ENCODE measurements at places on chromosomes 3 and 15.

DNA sequence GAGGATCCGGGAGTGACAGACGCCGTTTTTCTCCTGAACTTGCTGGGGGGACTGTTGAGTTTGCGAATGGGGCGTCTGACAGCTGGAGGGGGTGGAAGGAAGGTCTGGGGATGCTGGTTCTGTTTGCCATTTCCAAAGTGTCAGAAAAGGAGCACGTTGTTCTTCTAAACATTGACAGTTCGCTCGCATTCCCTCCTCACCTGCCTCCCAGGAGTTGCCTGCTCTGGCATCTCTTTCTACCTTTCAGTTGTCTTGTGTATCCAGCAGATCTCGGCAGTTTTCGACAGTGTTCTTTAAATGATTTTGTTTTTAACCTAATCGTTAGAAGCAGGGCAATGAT lies 829 bp downstream of the SELENOT start:
- DNase-seq, result no peak

- no peak for DNase-seq
These were observed 361.2 kb downstream of the DIPK2A start for GRCh38 chr3:144332868-144333267.

DNA sequence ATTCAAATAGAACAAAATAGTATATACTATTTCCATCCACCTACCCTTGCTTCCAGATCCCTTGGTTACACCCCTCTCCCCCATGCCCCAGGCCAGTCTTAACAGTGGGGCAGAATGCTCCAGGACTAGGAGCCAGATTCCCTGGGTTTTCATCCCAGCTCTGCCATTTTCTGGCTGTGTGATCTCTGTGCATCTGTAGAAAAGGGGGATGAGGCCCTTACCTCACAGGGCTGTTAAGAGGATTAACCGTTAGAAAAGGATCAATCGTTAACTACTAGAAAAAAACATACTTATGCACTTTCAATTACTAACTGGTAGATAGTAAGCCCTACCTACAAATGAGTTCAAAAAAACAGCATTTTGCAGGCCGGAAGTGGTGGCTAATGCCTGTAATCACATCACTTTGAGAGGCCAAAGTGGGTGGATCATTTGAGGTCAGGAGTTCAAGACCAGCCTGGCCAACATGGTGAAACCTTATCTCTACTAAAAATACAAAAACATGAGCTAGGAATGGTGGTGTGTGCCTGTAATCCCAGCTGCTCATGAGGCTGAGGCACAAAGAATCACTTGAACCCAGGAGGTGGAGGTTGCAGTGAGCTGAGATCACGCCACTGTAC lies 11.7 kb downstream of the EBLN2 start:
- DNase-seq, result no peak

- peak; percentile 66 for DNase-seq
These were observed 15.9 kb downstream of the ATG7 start for GRCh38 chr3:11288021-11288491.

All from ELR (cell line).